Karpas-422 (cell line): ENCODE measurements at places on chromosomes 12 and 14. TPM values are rescaled to one million over a fixed set of nuclear protein-coding genes. Genes with fewer than 3 reads are reported as not detected.
A peak's percentile ranks its signal among the peaks of the same experiment; 100 is the strongest.

DNA sequence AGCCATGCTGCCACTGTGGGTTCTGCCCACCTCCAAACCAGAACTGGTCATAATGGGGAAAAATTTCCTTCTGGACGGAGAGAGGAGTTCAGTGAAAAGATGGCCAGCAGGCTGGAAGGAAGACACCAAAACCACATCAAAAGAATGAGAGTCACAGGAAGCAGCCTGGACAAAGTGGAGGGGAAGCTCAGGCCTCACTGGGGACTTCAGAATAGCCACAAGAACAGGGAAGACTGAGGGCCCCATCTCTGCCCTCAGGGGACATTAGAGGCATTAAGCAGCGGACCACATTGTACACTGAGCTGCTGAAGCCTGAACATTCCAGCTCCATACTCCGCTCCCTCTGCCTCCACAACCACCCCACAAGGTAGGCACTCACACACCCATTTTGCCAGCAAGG, 119.6 kb upstream of the COCH start:
- no peak for DNase-seq

DNA sequence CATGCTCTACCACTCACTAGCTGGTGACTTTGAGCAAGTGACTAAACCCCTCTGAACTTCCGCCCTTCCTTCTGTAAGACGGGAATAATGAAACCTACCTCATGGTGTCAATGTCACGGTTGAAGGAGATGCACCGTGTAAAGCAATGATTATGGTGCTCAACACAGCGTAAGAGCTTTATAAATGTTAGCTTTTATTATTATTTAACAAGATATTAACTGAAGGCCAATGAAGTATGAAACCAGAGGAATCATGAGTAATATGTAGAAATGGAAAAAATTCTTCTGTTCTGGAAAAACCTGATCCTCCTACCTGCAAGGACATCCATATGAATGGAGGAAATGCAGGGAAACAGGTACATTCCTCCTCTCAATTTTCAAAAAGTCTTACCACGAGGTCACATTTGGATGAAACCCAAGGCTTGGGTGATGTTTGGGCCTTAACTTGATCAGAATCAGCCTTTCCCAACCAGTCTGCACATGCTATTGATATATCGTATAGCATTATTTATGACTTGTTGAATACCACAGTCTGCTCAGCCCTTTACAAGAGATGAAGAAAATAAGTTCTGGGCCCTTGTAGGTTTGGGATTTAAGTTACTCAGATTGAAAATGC, 166.8 kb upstream of the TBX3 start:
- no peak for DNase-seq

- no peak for DNase-seq
These were observed 96.3 kb downstream of the TSPAN8 start for GRCh38 chr12:71061451-71061850.

DNA sequence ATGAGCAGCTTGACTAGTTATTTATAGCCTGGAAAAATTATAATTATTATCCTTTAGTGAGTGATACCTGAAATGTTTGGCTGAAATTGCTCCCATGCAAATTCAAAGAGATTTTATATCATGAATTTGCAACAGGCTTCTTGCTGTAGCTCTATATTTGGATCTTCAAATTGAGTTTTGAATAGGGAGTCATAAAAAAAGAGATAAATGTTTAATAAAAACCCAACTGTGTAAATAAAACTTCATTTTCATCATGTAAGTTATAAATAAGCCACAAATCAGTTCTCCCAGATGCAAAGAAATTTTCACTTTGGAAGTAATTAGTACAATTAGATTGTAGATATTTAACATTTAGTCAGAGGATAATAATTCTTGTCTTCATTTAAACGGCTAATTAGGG, at the start of gene TAS2R8:
TAS2R8 (minus strand) TSS at position 101 of the 400 bp plus-strand sequence. CDS start 306 bp downstream, outside the sequence.
- DNase-seq: no peak

DNA sequence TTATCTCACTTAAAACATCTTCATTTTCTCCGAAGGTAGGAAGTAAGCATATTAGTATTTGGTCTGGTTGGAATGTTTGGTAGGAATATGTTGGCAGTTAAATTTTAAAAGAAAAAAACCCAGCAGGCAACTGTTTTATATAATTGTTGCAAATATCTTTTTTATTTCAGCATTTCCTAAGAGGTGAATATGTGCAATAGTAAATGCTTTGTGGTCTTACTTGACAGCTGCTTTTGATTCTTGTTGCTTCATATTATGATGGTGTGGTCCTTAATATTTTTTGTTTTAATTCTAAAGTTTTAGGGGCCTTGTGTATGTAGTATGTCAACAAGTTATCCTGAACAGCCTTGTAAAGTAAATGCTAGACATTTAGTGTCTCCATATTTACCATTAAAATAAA, 6.3 kb downstream of the TRAFD1 start:
- no peak for DNase-seq

DNA sequence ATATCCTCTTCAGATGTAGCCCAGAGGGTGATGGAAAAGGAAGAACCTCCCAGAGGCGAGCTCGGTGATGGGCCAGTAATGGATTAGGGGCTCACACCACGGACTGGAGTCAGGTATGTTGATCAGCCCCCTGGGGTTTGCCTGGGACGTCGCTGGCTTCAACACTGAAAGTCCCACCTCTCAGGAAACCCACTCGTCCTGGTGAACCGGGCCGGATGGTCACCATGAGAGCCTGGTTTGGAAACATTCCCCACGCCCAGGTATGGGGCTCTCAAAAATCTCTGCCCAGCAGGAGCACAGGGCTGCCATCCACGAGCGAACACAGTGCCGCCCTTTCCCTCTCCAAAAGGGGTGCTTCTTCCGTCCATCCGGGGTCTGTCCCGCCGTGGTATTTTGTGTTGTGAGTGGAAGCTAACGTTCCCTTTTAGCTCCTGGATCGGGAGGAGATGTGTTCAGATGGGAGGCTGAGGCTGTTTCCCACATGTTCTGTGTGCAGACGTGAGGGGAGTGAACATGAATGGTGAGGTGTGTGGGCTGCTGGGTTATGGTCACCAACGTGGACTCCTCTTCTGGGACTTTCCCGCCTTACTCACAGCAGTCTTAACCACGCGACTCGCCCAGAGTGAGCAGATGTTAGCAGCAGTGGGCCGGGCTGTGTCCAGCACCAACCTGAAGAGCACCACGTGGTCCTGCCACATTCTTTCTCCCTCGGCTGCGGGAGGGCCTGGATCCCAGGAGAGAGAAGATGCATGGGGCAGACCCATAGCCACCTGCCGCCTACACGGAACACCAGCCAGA, 139.2 kb downstream of the KIF26A start:
- no peak for DNase-seq

GRCh38 chr14:104996483-104996882, 10.9 kb downstream of the CLBA1 start:
- no peak for DNase-seq

- no peak for DNase-seq
These were observed 188.8 kb downstream of the TTC7B start for GRCh38 chr14:90627478-90627877.

DNA sequence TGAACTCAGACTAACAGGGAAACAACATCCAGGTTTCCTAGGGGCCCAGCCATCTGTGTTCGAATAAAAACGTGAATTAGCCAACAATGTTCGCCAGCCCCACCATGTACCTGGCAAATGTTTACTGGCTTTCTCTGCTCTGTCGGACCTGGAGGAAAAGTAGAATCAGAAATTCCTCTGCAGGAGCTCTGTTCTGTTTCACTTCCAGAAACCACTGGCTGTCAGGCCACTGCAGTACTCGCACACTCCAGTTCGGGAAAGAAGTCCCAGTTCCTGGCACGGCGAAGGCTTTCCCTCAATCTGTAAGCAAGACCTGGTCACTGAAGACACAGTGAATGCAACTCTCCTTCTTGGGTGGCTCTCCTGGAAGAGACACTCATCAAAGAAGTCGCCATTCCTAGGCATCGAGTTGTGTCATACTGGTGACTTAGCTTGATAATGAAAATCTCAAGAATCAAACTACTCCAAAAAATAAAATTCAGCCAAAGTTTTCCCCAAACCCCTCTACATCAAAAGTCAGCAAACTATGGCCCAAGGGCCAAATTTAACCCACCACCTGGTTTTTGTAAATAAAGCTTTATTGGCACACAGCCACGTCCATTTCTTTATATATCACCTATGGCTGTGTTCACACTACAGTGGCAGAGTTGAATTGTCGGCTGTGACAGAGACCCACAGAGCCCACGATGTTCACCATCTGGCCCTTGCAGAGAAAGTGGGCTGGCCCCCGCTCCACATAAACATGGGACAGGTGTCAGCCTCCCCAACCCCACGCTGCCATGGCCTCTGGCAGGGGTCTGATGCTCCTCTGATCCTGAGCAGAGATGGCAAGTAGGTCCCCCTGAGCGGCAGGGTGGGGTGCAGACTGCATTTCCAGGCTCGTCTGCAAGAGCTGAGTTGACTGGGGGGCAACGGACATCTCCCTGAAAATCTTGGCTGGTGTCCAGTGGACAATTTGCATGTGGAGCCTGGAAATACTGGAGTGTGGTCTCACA, 189.2 kb upstream of the DIO3 start:
- DNase-seq: no peak

GRCh38 chr14:31894351-31894750, 182.8 kb upstream of the ARHGAP5 start:
- no peak for DNase-seq

- DNase-seq: no peak
These were observed 10.5 kb downstream of the ZFP36L1 start for GRCh38 chr14:68782091-68782981.

DNA sequence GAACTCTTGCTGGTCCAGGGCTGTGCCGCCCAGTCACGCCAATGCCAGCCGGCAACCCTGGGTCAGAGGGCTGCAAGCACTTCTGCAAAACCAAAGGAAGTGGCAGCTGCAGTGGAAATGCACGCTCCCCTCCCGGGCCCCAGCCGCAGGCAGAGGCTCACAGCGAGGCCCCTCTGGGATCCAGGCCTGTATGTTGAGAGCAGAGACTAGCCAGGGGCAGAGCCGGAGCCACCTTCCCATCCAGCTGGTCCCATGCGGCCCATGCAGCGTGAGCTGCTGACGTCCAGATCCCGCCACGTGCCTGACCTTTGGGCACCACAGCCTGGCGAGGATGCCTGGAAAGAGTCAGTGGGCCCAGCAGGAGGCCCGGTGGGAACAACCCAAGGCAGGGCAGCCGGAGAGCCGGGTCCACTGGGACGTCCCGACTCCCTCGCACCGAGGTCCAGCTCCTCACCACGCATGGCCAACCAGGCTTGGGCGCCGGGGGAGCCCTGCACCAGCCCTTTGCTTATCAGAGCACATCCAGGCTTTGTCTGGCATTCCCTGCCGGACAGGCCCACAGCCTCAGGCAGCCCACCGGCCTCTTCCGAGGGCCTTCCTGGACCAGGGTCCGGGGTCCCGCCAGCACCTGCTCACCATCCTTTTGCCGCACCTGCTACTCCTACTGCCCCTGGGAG, 4.3 kb downstream of the GPR132 start:
- DNase-seq: peak; percentile 54

- DNase-seq: peak; percentile 62
These were observed 936 bp downstream of the TFCP2 start for GRCh38 chr12:51171884-51172514.

DNA sequence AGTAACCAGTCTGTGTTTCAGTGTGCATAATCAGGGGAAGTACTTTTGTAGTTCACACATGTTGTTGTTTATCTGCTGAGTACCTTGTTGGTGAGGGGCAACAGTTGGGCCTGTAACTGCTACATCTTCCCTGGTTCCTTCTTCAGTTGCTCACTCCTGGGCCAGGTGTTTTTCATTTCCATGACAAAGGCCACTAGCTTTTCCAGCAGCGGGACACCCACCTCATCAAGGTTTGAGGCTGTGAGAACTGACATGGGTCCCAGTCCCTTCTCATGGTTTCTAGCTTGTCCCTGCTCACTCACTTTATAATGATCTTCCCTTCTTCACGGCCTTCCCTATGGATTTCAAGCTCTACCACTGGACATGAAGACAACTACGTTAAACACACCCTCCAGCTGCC, 1.5 kb upstream of the NOXRED1 start:
- DNase-seq: no peak

FOXN4 gene
- total RNA-seq: not detected in 2 replicates

ENDOU gene
- total RNA-seq: 1.2 and 10.7 TPM in 2 replicates

CNIH1 gene
- 132 and 576 TPM in 2 replicates for total RNA-seq

CCDC38 gene
- 0.07 TPM in 1 of 2 replicates, not detected in the other for total RNA-seq

MYO1A gene
- 0.11 and 3.8 TPM in 2 replicates for total RNA-seq

CERS5 gene
- total RNA-seq: 47.7 and 65.9 TPM in 2 replicates

NEUROD4 gene
- not detected in 2 replicates for total RNA-seq

RPL10L gene
- not detected in 2 replicates for total RNA-seq

RFX4 gene
- not detected in 2 replicates for total RNA-seq

KLRB1 gene
- total RNA-seq: not detected in 2 replicates
